ENCODE measurements at places on chromosomes 12 and 14.

GRCh38 chr12:76711241-76711640 lies 52.7 kb upstream of the ZDHHC17 start:
- no peak for DNase-seq

DNA sequence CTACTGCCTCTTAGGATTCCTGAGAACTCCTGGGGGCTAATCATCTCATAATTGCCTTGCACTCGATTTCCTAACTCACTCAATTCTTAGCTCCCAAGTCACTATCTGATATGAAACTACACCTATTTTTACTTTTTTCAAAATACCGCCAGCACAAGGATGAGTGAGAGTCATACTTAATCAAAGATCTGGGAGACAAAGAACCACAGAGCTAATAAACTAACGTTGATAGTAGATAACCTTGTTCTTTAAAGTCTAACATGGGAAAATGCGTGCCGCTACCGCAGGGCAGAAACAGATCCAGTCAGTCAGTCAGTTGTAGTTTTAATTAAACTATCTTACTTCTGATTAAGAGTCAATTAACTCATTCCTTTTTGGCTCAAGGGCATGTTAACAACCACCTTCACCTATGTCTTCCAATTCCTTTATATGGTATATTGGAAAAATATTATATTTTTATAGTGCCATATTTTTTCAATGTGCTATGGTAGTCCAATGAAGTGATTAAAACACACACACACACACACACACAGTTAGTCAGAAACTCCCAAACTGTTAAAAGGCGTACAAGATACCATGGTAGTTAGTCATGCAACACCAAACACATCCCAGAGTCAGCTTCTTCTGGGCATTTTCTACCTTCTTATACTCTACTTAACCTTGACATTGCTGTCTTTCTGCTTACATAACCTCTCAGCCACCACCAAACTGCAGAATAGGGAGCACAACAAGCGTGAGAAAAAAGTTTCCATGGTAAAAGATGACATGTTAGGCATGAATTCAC lies 114.0 kb downstream of the KLHL28 start:
- no peak for DNase-seq

- DNase-seq = peak; percentile 34
These were observed 112.7 kb downstream of the NCOR2 start for GRCh38 chr12:124454735-124455134.

DNA sequence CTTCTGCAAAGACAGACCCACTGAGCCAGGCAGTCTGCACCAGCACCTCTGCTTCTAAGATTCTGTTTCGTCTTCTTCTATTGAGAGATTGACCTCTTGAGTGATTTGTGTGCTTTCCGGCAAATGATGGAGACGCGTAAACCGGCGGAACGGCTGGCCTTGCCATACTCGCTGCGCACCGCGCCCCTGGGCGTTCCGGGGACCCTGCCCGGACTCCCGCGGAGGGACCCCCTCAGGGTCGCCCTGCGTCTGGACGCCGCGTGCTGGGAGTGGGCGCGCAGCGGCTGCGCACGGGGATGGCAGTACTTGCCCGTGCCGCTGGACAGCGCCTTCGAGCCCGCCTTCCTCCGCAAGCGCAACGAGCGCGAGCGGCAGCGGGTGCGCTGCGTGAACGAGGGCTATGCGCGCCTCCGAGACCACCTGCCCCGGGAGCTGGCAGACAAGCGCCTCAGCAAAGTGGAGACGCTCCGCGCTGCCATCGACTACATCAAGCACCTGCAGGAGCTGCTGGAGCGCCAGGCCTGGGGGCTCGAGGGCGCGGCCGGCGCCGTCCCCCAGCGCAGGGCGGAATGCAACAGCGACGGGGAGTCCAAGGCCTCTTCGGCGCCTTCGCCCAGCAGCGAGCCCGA lies 703 bp downstream of the ASCL4 start:
- DNase-seq = no peak

DNA sequence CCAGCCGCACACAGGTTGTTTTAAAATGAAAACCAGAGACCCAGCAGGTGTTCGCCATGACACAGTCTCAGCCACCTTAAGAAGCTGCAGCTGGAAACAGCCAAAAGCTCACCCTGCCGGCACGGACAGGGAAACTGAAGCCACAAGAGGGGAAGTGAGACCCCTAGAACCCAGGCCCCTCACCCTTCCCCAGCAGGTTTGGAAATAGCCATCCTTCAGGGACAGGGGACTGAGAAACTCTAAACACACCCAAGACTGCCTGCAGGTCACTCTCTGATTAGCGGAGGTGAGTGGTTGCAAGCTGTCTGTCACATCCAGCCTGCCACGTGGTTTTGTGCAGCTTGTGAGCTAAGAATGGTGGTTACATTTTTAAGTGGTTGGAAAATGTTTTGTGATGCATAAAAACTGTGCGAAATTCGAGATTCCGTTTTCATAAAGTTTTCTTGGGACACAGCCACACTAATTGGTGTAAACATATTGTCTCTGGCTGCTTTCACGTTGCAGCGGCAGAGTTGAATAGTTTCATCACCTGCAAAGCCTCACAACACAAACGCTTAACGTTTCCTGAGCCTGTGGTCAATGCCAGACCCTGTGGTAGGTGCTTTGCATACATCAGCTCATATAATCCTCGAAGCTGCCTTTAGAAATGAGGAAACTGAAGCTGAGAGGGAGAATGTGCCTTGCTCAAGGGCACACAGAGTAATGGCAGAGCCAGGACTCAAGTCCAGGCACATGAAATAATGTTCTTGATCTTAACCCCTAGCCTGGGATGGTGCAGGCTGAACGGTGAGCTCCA lies 1.7 kb upstream of the SELPLG start:
- peak; percentile 61 for DNase-seq

DNA sequence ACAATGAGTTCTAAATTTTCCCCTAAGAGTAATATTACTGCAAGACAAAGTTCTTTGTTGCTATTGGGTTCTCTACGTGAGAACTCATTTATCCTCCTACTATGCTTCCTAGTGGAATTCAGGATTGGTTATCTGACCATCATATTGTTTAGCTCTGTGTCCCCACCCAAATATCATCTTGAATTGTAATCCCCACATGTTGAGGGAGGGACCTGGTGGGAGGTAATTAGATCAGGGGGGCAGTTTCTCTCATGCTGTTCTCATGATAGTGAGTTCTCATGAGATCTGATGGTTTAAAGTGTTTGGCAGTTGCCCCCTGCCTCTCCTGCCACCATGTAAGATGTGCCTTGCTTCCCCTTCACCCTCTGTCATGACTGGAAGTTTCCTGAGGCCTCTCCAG lies 36.6 kb downstream of the GLIPR1L2 start:
- no peak for DNase-seq

DNA sequence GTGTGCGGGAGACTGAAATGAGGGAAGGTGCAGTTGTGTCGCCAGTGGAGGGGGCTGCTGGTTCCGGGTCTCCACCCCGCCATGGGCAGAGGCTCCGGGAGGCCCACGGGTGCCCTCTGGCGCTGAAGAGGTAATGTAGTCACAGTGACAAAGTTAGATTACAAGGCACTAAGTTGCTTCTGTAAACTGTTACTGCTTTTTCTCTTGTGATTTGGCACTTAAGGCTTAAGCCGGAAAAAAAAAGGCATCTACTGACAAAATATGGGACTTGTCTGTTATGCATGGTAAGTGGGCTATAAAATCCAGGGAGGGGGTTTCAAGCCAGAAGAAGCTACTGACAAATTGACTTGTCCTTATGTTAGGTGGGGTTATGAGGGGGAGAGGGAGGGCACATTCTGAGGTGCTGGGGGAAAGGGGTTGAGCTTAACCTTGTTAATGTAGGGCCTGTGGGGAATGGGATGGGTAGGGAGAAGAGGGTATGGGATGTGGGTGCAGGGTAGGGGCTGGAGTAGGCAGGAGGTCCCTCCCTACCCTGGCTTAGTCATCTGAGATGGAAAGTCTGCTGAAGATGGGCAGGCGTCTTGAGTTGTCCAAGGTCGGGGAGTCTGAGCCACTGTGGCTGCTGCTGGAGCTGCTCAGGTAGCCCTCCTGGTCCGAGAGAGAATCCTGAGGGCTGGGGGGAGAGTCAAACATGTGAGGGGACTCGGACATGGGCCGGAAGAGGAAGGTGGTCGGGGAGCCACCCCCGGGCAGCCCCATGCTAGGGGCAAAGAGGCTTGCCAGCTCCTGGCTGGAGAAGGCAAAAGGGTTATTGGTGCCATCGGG lies 3.7 kb downstream of the ZFP36L1 start:
- DNase-seq = peak; percentile 90

- peak; percentile 84 for DNase-seq
These were observed 3.7 kb upstream of the SETD1B start for GRCh38 chr12:121799842-121800693.

GRCh38 chr12:132284071-132284826 lies 45.1 kb downstream of the GALNT9 start:
- DNase-seq = no peak

- peak; percentile 64 for DNase-seq
These were observed 27.6 kb downstream of the BHLHE41 start for GRCh38 chr12:26097046-26097878.
